ENCODE measurements at places on chromosomes 13 and 19.

DNA sequence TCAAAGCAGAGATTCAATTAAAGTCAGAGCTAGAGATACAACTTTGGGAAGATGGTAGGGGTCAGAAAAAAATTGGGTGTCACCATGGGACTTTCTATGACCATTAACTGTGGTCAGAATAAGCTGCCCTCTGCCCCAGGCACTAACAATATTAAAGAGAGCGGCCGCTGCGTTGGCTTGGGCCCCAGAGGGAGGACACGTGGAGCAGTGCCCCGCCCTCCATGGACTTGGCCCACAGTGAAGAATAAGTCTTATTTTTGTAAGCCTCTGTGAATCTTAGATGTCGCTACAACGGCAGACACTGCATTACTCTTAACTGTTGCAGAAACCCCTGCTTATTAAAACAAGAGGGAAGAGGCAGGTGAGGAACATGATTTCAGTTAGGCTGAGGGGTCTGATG, 172.7 kb downstream of the UQCRFS1 start:
- DNase-seq: no peak

- DNase-seq: no peak
These were observed 1.5 kb upstream of the ECH1 start for GRCh38 chr19:38833092-38833425.

- no peak for DNase-seq
These were observed 56.5 kb downstream of the TSC22D1 start for GRCh38 chr13:44519642-44520041.

DNA sequence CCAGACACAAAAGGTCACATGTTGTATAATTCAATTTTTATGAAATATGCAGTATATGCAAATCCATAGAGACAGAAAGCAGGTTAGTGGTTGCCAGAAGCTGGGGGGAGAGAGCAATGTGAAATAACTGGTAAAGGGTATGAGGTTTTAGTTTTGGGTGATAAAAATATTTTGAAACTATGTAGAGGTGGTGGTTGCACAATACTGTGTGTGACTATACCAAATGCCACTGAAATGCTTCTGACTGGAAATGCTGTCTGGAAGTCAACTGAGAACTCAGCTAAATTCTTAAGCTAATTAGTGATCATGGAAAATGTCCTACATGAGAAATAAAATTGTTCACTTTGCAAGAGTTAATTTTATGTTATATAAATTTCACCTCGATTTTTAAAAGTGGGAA, 65.3 kb upstream of the RXFP2 start:
- no peak for DNase-seq

- peak; percentile 51 for DNase-seq
These were observed 11.4 kb upstream of the IGFL1 start for GRCh38 chr19:46218160-46218559.

DNA sequence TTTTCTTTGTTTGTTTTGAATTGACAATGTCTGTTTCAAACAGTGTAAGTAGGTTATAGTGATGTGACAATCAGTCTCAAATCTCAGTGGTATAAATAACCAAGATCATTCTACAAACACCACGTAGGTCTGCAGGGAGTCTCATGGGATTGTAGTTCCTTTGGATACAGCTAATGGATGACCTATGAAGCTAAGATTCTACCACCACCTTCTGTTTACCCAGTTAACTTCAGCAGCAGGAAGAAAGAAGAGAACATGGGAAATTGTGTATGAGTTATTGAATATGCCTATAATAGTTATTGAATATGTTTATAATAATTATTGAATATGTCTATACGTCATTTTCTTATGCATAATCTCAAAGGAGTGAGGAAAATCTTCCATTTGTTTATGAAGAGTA, 63.9 kb upstream of the SLITRK5 start:
- DNase-seq: no peak

DNA sequence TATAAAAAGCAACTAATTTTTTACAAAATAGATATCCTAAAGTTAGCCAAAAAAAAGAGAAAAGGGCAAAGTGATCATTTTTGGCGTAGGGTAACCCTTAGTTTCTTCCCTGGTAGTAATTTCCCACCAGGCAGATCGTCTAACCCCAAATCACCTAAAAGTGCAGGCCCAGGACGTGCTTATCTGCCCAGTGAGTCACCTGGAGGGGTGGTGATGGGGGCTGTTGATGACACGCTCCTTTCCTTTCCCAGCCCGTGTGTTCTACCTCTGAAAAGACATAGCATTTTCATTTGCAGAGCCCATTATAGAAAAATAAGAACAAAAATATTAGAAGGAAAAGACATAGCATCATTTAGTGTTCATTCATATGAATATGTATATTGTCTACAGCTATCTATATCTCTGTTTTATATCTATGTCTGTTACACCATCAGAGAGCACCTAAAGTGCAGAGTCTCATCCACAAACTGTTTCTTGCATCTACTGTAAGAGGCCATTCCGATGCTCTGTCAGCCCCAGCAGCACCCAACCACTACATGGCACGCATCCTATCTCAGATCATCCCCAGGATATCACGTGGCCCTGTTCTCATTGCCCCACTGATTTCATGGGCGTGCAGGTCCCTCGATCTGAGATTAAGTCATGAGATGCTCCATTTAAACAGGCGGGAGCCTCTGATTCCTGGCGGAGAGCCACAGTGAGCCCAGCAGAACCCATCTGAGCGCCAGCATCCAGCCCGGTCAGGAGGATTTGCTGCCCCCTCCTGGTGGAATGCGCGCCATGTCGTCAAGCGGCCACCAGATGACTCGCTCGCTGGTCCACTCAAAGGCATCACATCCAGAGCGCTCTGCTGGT, 8.5 kb upstream of the LILRB3 start:
- DNase-seq: peak; percentile 86

DNA sequence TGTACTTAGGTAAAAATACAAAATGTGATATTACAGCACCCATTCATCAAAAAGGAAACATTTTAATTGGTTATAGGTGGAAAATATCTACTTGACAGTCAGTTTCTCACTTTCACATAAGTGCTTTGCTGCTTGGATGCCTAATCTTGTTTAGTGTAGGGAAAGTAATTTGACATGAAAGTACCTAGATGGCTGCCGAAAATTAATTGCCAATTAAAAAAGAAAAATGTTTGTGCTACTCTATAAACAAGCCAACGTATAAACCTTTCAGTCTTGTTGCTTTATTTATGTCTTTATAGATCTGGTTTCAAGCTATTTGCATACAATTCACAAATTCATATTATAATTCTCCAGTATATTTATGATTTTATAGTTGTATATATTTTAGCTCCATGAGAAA, 729.9 kb downstream of the DACH1 start:
- DNase-seq: no peak

- no peak for DNase-seq
These were observed 11.3 kb upstream of the MPHOSPH8 start for GRCh38 chr13:19622193-19622592.

DNA sequence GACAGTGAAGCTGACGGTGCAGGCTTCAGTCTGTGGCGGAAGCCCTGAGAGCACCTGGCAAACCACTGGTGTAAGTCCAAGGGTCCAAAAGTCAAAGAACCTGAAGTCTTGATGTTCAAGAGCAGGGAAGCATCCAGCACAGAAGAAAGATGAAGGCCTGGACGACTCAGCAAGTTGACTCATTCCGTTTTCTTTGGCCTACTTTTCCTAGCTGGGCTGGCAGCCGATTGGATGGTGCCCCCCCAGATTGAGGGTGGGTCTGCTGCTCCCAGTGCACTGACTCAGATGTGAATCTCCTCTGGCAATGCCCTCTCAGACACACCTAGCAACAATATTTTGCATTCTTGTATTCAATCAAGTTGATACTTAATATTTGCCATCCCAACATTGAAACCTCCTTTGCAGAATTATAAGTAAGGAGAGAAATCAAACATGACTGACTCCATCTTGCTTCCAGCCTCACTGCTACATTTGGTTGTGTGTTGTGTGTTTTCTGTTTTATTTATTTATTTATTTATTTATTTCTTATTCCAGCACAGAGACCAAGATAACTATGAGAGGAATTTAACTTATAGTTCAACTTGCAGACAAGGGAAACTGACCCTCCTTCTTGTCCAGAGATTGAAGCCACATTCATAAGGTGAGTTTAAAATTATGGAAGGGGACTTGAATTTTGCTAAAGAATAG, 32.8 kb downstream of the IGFL2 start:
- DNase-seq: no peak

DNA sequence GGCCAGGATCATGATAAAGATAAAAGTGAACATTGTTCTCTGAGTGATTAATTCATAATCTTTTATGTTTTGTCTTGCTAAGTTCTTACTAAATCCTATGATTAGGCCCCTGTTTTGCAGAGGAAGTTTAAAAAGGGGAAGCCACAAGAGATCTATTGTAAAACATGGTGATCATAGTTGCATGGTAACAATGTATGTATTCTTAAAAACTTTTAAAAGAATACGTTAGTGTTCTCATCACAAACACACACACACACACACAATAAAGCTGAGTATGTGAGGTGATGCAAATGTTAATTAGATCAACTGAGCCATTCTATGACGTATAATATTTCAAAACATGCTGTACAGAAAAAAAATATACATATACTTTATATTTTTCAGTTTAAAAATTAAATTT, 51.2 kb downstream of the MBD3L2B start:
- DNase-seq: peak; percentile 58

- no peak for DNase-seq
These were observed 738.2 kb downstream of the GPC5 start for GRCh38 chr13:92136449-92137155.

- DNase-seq: no peak
These were observed 75.9 kb upstream of the RNF113B start for GRCh38 chr13:98252931-98253470.

GRCh38 chr13:30676672-30677071, 58.7 kb upstream of the ALOX5AP start:
- DNase-seq: no peak

GRCh38 chr13:38283346-38283745, 66.3 kb upstream of the UFM1 start:
- no peak for DNase-seq

- DNase-seq: no peak
These were observed 795.3 kb downstream of the SLITRK1 start for GRCh38 chr13:83086948-83087347.

GRCh38 chr13:107322228-107322627, 754.3 kb upstream of the ARGLU1 start:
- no peak for DNase-seq

DNA sequence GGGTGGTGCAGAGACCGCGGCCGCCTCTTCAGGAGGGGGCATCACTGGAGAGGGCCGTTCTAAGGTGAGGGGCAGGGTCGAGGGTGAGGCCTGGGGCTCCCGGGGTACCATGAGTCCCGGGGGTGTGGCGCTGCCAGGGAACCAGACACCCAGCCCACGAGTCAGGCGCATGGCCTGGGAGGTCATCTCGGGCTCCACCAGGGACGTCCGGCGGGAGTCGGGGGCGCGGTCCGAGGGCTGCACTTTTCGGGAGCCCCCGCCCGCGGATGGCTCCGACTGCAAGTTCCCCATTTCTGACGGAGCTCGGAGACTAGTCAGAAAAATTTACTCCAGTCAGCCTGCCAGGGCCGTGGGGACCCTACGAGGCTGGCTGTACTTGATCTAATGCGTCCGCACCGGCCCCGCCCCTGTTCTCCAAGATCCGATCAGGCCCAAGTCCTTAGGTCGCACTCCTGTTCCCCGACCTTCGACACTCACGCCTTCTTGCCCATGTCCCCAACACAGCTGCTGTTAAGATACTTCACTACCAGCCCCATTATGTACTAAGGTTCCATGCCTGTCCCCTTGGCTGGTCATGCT, 774 bp downstream of the GGN start:
- no peak for DNase-seq

DNA sequence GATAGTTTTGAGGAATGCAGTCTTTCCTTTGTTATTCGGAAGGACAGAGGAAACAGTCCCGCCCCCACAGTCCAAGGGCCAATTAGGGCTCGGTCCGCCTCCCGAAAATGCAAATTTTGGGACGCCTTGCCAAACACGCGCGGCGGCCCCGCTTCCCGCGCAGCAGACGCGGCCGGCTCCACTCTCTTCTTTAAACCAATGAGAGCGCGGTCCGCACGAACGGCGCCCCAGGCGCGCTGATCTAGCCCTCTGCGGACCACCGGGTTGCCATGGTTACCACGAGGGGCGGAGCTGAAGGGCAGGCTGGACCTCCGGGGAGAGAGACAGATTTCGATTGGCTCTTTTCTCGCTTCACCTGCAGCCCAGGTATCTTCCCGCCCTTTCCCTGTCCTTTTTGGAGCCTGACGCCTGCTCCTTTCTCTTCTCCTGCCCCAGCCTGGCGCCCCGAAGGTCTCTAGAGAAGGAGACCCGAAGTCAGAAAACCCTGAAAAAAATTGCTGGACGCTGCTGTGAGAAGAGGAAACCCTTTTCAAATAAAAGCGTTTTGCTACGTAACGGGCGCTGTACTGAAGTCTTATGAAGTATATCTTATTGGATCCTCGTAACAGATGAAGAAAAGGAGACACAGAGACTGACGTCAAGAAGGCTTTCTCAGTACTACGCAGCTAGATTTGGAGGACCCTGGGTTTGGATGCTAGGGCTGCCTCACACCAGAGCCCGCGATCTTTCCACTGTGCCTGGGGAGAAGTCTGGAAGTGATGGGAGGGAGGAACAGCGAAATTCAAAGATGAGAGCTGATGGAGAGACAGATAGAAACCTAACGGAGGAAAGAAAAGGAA, 2.0 kb downstream of the PTH2 start:
- DNase-seq: peak; percentile 77

- no peak for DNase-seq
These were observed 717.7 kb upstream of the SGCG start for GRCh38 chr13:22463089-22463488.

GRCh38 chr13:40464337-40465014, 202.0 kb downstream of the FOXO1 start:
- DNase-seq: no peak

GRCh38 chr19:42455621-42456081, 12.9 kb upstream of the CXCL17 start:
- no peak for DNase-seq

- no peak for DNase-seq
These were observed 52.4 kb downstream of the SKA3 start for GRCh38 chr13:21123956-21124355.

GRCh38 chr13:34901572-34901971, 40.5 kb upstream of the NBEA start:
- DNase-seq: no peak

- DNase-seq: no peak
These were observed 30.3 kb downstream of the ZNF763 start for GRCh38 chr19:11995174-11995573.

- peak; percentile 24 for DNase-seq
These were observed 92.9 kb upstream of the SGCG start for GRCh38 chr13:23087880-23088279.

DNA sequence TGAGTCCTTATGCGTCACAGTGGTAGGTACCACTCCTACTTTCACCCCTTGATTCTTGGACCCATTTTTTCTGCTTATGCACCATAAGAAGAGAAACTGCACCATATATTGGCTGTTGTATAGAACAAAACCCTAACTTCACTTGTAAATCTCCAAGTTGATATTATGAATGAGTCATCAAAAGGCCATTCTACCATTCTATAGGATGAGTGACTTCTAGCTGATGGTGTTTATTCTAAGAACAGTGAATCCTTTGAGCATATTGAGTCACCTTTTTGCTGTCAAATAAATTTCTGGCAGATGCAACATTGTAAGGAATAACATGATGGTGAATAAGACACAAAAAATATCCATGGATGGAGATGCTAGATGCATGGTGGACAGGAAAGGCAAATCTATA, 57.7 kb downstream of the POLR1D start:
- no peak for DNase-seq

GRCh38 chr13:22108979-22109378, 438.1 kb downstream of the FGF9 start:
- no peak for DNase-seq
